ENCODE measurements at places on chromosomes 12 and 14. TPM values are rescaled to one million over a fixed set of nuclear protein-coding genes. Genes with fewer than 3 reads are reported as not detected.

DNA sequence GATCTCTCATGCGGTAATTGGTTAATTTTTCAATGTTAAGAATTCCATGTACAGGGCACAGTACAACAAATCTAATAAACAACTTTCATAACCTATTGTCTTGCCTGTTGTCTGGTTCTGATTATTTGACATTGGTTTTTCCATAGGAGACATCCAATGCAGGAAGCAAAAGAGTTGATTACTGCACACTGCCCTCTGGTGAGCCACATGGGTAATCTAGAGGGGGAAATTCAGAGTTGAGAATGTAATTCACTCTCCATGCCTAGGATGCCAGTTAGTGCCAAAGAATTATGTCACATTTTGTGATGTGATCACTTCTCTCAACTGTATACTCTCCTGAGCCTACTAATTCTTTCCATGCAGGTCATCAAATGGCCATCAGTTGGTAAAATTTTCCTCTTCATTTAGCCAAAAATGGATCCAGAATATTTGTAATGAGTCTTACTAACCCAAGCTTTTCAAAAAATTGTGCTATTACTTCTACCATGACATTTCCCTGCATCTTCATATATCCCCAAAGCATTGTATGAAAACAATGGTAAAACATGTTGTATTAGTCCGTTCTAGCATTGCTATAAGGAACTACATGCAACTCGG is 17.7 kb upstream of the CCDC91 start:
- no peak for DNase-seq

- no peak for DNase-seq
Measured at GRCh38 chr12:31732926-31733548, 4.2 kb upstream of the AMN1 start.

Gene PTPN6
- total RNA-seq = 2.9 TPM

GRCh38 chr12:54956818-54957641 is 27.5 kb downstream of the TESPA1 start:
- no peak for DNase-seq

GRCh38 chr12:120264086-120264903 is 1.2 kb downstream of the PXN start:
- DNase-seq = no peak

Gene SERPINA3
- 0.73 TPM for total RNA-seq

GRCh38 chr14:43260056-43260455 is 1247.0 kb downstream of the FSCB start:
- DNase-seq = no peak

DNA sequence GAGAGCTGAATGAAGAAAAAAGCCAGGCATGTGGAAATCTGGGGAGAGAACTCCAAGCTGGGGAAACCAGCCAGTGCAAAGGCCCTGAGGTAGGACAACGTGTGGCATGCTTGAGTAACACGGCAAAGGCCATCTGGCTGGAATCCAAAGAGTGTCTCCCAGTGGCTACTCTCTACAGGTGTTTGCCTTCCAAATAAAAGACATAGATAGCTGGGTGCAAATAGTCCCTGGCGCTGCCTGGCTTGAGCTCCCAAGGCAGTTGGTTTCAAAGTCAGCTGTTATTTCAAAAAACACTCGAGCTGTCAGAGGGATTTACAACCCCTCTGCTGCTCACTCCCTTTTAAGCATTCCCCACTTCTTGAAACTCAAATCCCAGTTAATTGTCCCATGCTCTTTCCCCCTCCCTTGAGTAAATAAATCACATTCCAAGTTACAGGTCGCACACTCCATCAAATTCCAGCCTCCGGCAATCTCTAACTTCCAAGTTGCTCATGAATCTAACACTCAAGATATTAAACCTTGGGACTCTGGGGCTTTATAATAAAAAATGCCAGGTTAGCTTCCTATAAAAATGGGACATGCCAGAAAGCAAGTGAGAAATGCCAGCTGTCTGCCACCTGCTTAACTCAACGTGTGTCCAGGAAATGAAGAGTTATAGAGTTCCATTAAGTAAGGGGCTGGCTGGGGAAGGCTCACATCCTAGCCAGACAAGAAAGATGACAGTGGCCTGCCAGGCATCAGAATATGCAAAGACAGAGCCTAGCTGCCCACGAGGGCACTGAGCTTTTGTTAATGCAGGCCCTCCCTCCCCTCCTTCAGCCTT is 133.6 kb upstream of the NOS1 start:
- DNase-seq = peak; percentile 50

DNA sequence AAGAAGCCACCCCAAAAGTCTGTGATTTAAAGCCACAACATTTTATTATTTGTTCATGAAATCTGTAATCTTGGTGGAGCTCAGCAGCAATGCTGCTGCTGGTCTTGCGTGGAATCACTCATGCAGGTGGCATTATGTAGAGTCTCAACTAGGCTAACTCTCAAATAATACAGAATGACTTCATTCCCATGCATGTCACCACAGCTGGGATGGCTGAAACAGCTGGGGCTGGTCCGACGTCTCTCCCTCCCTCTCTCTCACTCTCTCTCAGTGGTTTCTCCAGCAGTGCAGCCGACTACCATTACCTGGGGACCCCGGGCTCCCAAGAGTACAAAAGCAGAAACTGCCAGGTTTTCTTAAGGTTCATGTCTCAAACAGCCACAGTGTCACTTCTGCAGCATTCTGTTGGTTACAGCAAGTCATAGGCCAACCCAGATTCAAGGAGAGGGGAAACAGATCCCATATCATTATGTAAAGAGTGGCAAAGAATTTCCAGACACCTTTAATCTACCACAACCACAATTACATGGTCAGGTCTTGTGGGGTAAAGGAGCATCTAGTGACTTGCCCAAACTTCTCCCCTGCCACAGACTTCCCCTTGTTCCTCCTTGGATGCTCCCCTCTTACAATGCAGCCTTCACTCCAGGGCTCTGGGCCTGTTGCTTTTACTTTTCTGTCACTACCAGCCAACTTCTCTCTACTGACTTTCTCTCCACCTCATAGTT is 192.0 kb upstream of the HMGA2 start:
- no peak for DNase-seq

DNA sequence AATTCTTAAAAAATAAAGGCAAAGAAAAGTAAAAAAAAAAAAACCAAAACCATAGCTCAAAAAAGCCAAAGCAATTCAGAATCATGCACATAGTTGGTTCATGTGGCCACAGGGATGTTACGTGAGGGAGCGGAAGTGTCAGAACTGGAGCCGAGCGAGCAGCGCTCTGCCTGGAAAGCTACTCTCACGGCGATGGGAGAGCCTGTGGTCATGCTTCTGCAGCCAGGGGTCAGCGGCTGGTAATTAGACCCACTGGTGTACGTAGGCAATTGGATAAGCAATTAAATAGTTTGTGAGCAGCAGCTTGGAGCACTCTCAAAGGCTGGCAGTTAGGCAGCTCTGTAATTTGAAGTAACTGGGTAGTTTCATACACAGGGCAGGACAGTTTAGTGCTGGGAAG is 58.1 kb downstream of the TRHDE start:
- DNase-seq = no peak

DNA sequence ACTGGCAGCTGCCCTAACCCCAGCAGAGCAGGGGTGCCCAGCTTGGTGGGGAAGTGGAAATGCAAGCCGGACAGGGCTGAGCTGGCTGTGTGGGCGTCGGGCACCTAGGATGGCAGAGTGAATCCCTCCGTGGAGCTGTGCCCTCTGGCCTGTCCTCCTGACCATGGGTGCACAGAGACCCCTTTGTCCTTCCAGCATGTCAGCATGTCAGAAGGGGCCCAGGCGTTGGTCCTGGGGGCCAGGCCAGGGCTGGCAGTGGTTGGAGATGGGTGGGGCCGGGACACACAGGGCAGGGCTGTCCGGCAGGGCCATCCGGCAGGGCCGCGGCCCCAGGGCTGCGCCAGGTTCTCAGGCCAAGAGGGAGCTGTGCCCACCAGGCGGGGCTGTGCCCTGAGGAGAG is 8.8 kb upstream of the TEX22 start:
- no peak for DNase-seq

DNA sequence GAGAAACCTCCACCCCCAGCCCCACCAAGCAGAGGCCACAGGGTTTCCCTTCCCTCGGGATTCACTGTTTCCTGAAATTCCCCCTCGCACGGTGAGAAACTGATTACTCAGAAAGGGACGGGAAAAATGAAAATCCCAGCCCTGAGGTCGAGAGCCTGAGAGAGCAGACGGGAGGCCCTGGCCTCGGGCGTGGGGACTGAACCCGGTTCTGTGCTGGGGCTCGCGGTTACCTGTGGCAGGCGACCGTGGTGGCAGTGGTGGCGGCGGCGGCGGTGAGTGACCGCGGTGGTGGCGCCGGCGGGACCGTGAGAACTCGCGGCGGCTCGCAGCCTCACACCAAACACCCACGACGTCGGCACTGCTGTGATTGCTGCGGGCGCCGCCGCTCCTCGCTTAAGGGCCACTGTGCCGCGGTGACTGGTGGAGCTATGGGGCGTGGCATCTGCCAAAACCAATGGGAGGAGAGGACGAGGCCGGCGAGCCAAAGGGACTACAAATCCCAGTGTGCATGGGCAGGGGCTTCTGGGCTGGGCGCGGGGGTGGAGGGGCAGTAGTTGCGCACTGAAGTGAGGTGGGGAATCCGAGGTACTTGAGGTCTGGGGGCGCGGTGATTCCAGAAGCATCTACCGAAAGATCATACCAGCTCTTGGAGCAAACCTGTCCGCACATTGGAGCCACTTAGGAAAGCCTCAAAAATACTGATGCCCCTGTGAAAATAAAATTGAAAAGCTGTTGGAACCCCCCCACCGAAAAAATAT is at the start of gene LGMN:
Gene LGMN (minus strand): TSS at position 369 of the 758 bp plus-strand sequence. CDS start 15,841 bp downstream, outside the sequence.
- peak; percentile 99 for DNase-seq

Gene NAV3
- total RNA-seq = 132 TPM

GRCh38 chr12:53214687-53215455 is 7.8 kb upstream of the ITGB7 start:
- DNase-seq = no peak

DNA sequence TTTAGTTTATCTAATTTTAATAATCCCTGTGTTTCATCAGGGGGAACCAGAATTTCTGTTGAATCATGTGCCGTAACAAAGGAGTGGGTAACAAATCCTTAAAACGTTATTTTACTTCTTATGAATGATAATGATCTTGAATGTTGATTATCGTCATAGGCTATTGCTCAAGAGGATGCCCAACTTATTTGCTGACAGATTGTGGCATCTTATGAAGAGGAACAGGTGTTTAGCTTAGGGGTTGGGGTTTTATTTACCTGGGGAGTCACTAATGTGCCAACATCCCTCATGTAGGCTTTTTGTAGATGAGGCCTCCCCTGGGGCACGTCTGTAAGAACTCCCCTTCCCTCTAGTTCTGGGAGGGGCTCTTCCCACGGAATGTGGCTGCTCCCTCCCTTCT is 32.4 kb upstream of the TMX1 start:
- no peak for DNase-seq

- DNase-seq = no peak
Measured at GRCh38 chr12:12974211-12974610, 22.2 kb upstream of the GPRC5D start.

DNA sequence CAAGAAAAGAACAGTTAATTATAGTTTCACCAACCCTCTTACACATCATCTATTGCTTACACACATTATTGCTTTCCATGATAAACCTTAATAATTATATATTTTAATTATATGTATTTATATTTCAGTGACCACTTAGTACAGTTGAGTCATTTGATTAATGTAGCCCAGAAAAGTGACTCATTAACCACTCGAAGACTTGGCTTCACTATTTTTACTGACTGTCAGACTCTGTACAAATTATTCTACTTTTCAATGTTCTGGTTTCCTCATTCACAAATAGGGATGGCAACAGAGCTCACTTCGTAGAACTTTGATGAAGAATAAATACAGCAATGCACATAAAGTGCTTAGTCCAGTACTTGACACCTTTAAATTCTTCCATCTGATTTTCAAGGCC is 98.3 kb downstream of the CFAP54 start:
- no peak for DNase-seq

- no peak for DNase-seq
Measured at GRCh38 chr12:32462908-32463307, 63.5 kb downstream of the FGD4 start.

Gene ANO4
- 44.3 TPM for total RNA-seq

Gene TSPAN19
- 1.9 TPM for total RNA-seq

GRCh38 chr12:41367726-41368405 is 179.7 kb downstream of the PDZRN4 start:
- DNase-seq = no peak

DNA sequence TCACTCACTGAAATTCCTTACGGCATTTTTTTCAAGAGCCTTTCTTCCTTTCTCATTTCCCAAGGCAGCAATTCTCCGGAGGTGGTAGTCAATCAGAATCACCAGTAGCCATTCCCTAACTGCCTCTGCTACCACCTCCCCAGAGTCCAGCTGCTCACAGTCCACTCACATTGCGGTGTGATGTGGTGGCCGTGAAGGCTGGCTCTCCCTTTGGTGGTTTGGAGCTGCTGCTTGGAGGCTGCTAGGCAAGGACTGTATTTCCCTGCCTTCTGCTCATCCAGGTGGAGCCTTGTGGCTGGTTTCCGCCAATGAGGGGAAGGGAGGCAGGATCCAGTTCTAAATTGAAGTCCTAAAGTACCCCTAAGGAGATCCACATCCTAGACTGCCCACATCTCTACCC is 222.0 kb downstream of the ANO2 start:
- DNase-seq = no peak

DNA sequence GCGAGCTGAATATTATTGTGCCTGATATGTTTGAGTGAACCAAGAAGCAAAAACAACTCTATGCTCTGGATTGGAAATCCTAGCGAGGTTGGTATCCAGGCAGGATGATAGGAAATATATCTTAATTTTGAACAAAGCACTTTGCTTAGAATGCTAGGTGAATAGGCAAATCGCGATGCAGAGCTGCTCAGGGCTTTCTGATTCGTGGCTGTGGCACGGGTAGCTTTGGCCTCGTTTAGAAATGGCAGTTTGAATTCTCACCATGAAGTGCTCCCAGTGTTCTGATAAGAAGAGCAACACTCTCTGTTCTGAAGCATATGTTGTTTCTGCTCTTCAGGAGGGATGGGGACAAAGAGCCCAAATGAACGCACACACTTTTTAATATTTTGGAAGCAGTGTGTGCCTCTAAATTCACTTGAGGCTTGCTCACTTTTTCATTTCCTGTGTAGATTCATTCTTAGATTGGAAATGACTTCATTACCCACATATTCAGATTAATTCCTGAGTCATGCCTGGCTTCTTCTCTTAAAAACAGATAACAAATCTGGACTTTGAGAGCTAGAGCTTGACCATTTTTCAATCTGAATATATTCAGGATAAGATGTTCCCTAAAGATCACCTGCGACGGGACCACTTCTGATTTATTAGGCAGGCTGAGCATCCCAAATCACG is 200.9 kb downstream of the RPAP3 start:
- no peak for DNase-seq

GRCh38 chr12:106282457-106283097 is 20.0 kb upstream of the TCP11L2 start:
- no peak for DNase-seq

GRCh38 chr14:100434911-100435438 is 111.8 kb downstream of the SLC25A47 start:
- no peak for DNase-seq

Gene CSRP2
- 50.0 TPM for total RNA-seq

Measured in cerebellum (tissue), 4 donors.